ENCODE measurements at places on chromosomes 16 and 17.

DNA sequence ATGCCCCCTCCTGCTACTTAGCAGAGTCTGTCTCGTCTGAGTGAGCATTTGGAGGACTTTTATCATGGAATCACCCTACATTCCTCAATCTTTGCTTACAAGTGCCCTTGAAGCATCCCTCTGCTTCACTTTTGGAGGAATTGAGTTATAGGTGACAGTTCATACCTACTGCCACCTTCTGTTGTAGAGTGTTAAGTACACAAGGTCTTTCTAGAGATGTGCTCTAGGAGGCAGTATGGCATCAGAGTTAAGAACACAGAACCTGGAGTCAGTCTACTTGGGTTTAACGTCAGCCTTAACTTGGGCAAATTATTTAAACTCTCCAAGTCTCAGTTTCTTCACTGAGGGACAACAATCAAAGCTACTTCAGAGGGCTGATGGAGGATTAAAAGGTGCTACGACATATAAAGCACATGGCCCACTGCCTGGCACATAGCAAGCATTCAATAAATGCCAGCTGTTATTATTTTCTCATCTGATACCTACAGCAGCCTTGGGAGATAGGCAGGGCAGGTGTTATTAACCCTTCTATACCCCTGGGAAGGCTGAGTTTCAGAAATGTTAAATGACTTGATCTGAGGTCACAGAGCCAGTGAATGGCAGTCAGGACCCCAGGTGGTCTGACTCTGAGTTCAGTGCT, 62.2 kb downstream of the UTP18 start:
- no peak for DNase-seq

DNA sequence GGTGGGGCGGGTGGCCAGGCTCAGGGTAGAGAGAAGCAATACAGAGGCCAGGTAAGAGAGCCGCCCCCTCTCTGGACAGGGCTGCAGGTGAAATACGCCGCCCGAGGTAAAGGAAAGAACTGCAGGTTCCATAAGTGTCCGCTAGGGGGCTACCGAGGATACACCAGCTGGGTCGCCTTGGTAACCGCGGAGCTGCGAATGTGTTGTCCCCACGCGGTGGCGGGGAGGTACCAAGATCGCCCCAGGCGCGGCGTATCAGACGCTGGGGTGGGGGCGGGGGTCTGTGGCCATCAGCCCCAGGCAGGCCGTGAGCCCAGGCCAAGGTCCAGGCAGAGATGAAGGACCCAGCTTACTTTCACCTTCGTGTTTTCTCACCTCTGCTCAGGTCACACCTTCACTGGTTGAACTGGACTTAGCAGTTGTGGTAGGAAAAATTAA, 18.4 kb upstream of the ZFP90 start:
- peak; percentile 74 for DNase-seq

- no peak for DNase-seq
These were observed 31.1 kb upstream of the COX10 start for GRCh38 chr17:14038206-14038605.

DNA sequence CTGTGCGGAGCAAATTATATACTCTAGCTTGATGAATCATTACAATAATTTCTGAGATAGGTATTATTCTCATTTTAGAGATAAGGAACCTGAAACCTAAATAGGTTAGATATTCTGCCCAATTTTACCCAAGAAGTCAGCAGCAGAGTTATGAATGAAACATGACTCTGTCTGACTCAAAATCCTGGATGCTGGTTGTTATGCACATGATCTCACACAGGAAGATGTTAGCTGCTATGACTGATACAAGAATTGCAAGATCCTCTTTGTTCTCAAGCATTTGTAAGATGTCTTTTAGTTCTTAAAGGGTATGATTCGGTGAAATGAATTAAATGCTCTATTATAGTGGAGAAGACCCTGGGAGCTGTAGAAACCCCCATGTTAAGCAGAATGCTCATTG, 447.8 kb downstream of the KIF2B start:
- DNase-seq = no peak

GRCh38 chr16:85765211-85765610, 14.3 kb upstream of the C16orf74 start:
- no peak for DNase-seq

- no peak for DNase-seq
These were observed 12.7 kb downstream of the SLC6A4 start for GRCh38 chr17:30222721-30223175.

GRCh38 chr16:78836802-78837491, 737.5 kb downstream of the WWOX start:
- DNase-seq = no peak

- DNase-seq = no peak
These were observed 267.5 kb downstream of the HS3ST4 start for GRCh38 chr16:25959221-25959620.

DNA sequence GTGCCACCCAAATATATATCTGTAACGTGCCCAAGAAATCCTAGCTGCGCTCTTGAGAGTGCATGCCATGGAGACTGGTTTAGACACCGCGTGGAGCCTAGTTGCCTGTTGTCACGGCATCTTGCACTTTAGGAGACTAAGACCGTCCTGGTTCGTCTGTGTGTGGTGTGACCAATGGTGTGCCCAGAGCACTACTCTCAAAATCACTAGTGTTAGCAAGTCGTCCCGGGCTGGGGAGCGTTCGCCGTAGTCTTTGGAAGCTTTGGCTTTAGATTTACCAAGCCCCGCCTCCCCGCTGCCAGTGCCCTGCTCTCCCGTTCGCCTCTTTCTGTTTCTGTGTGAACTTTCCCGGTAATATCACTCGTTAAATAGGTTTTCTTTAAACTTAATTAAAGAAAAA, 27.0 kb downstream of the CLUH start:
- DNase-seq = no peak

DNA sequence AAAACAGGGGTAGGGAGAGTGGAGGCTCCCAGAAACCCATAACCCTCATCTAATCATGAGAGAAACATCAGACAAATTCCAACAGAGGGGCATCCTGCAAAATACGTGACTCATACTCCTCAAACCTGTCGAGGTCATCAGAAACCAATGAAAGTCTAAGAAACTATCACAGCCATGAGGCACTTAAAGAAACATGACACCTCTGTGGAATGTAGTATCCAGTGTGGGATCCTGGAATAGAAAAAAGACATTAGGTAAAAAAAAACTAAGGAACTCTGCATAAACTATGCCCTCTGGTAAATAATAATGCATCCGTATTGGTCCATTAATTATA, 16.4 kb downstream of the CDH5 start:
- no peak for DNase-seq

DNA sequence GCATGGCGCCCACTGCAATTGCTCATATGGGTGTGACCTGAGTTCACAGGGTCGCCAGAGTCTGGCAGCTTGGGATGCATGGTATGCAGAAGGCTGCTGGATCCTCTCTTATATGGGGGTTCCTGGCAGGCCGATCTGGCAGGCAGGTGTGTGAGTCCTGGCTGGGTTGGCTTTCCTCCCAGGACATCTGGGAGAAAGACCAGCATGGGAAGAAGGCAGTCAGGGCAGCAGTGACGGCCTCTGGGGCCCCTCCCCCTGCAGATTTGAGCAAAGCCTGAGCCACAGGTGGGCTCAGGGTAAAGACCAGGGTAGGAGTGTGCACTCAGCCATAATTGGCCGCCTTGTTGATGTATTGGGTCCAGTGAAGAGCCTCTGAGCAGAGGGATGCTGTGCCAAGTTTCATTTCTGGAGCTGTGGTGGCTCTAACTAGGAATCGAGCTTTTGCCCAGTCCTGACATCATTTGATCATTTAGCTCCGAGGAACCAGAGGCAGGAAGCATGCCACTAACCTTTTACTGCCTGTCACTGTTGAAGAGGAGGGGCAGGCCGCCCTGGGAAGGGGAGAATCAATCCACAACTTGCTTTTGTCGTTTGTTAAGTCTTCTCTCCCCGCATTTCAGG, 174.3 kb downstream of the CCDC182 start:
- DNase-seq = no peak

DNA sequence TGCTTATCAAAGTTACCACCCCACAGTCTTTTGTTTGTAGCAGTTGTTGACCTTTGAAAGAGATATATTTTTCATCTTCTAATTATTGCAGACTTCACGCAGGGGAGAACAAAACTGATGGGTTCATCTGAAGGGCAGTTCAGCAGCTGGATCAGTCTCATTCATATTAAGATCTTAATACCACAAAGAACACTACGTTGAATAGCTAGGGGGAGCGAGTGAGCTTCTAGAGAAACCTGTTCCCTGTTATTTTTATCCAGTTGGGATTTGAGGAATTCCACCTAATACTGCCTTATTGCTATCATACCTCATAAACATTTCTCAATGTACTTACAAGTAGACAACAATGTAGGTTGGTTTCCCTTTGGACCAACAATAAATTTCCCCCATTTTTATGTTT, 306.1 kb upstream of the KIF2B start:
- no peak for DNase-seq

DNA sequence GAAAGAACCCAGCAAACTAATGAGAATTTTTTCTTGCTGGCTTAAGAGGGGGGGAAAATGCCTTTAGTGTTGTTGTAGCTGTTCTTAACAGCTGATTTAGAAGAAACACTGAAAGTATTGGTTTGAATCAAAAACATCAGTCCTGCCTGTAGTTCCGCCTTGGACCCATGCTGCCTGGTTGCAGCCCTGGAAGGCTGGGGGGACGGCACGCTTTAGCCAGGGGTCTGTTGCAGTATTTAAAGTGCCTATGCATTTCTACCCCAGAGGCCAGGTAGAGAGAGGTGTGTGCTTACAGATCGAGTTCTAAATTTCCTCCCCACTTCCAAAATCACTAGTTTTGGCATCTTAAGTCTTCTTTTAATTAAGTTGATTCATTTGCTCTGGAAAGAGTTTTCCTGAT, 201.9 kb downstream of the CCDC182 start:
- DNase-seq = no peak

- DNase-seq = no peak
These were observed 10.5 kb upstream of the RBFOX3 start for GRCh38 chr17:79621151-79621943.

DNA sequence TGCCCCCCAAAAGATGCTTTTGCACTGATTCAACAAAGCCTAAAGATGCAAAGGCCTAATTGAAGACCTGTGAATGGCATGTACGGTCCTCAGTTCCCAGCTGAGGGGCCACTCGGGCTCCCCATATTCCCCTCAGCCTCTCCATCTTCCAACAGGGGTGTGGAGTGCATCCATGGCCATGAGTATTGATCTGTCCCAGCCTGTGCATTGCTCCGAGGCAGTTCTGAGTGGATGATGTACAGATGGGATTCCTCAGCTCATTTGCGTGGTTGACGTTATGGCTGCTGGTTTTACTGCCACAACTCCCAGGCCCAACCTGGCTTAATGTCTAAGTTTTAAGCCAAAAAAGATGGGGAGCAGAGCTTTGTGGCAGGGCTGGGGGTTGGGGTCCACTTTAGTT, 162.7 kb upstream of the ZNF267 start:
- DNase-seq = no peak

DNA sequence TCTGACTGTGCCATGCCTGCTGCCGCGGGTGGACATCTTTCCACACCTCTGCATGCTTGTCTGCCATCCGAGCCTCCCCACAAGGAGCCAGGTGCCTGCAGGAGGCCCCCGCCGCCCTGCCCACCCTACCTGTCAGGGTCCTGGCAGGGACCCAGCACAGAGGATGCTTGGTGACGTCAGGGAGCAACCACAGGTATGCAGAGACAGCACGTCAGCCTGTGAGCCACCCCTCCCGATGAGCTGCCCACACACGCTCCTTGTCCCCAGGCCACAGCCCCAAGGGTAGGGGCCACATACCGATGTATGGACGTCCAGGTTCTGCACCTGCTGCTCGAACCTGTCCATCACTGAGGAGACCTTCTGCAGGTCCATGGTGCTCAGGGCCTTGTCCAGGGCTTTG, 10.6 kb downstream of the CHMP1A start:
- DNase-seq = no peak

- DNase-seq = no peak
These were observed 806 bp downstream of the RAD51C start for GRCh38 chr17:58693208-58693607.

GRCh38 chr16:59440502-59440901, 706.4 kb upstream of the GOT2 start:
- no peak for DNase-seq

DNA sequence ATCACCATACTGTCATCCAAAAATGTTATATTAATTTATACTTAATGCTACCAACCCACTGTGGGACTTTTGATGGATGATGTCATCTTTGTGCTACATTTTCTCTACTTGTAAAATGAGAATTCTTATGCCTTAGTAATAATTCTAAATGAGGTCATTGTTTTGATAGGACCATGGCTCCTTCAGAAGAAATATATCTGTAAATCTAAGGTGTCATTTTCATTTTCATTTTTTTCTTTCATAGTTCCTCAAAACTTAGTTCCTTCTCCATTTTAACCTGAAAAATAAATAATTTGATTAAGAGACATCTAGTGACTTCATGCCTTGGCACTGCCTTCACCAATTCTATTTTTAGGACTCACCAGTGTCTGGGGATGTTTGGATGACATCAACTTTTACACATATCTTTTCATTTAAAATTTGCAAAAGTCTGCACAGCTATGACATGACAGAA, 48.7 kb downstream of the GPRC5B start:
- no peak for DNase-seq

- DNase-seq = no peak
These were observed 11.4 kb downstream of the CDC42EP4 start for GRCh38 chr17:73300392-73300791.

DNA sequence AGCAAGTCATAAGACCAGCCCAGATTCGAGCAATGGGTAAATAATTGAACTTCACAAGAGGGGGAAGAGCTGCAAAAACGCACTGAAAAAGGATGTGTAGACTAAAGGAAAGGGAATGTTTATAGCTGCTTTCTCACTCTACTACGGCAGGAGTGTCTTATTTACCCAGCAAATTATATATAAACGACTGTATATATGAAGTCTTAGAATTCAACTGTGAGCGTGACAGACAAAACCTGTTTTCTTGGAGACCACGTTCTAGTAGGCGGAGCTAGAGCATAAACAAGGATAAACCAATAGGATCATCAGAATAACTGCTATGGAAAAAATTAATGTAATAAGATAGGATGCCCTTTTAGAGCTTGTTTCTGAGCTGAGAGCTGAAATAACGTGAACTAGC, 394.6 kb upstream of the MON1B start:
- no peak for DNase-seq

GRCh38 chr17:69921046-69921445, 154.0 kb upstream of the KCNJ16 start:
- DNase-seq = no peak

- DNase-seq = no peak
These were observed 148.9 kb upstream of the COX10 start for GRCh38 chr17:13920413-13920812.

DNA sequence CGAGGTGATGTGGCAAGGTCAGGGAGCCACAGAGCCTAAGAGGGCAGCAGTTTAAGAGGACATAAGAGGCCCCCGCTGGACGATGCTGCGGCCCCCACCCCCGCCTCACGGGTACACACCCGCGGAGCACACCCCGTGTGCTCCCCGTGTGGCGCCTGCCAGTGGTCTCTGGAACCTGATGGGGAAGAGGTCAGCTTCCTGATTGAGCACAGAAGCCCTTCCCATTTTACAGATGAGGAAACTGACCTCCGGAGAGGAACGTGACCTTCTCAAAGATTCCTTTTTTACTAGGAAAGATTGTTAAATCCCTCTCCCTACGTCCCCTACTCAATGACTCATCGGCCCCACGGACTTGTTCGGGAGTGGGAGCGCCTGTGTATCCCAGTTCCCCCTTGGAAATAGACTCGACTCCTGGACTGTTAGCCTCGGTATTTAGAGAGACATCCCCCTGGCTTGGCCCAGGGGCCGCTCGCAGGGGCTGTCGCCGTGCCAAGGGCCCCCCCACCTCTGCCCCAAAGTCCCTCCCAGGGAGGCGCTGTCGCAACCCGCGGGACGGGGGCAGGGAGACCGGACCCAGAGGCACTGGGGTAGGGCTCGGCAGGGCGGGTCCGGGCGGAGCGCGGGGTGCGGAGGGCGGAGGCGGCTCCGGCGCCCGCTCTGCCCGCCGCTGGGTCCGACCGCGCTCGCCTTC, at the start of gene ABCC3:
Gene ABCC3 (plus strand): TSS at position 658 of the 691 bp plus-strand sequence. CDS start 56 bp downstream, outside the sequence.
- no peak for DNase-seq

Measured in stimulated activated CD4-positive, alpha-beta T cell treated with anti-CD3 and anti-CD28 coated beads, TNF-alpha, amount 100 ng/mL, for 48 hours (primary cell).